GM03348 (cell line): ENCODE measurements at places on chromosomes 1 and 21.

DNA sequence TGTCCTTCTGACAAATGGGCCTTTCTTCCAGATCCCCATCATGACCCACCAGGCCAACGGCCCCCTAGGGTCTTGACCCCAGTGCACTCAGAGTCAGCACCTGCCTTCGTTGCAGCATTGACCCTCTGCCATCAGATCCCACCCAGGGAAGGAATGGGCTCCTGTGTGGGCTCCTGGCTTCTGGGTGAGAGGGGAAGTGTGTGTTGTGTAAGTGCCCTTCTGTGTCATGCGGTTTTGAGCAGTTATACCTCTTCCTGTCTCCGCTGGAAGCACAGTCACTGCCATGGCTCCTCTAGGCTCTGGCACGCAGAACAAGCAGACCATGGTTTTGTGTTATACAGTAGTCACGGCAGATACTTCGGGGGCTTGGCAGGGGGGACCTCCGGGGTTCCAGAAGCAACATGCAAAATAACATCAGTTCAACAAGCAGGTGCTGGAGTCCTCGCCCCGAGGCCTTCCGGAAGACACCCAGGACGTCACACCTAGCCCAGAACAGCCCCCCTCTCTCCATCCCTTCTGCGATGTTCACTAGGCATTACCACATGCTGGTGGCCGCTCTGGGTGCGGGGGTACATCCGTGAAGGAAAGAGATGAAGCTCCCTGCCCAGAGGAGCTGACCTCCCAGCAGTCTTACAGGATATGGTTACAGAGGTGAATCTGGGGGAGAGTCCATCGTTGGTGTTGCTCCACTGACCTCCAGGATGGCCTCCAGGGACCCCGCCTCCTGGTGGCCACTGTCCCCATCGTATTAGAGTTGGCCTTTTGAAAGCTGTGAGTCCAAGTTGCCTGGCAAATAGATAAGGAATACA, 17.4 kb upstream of the KCNAB2 start:
- DNase-seq = no peak

- peak; percentile 90 for DNase-seq
Observed at GRCh38 chr1:109263597-109264378, 14.4 kb downstream of the CELSR2 start.

DNA sequence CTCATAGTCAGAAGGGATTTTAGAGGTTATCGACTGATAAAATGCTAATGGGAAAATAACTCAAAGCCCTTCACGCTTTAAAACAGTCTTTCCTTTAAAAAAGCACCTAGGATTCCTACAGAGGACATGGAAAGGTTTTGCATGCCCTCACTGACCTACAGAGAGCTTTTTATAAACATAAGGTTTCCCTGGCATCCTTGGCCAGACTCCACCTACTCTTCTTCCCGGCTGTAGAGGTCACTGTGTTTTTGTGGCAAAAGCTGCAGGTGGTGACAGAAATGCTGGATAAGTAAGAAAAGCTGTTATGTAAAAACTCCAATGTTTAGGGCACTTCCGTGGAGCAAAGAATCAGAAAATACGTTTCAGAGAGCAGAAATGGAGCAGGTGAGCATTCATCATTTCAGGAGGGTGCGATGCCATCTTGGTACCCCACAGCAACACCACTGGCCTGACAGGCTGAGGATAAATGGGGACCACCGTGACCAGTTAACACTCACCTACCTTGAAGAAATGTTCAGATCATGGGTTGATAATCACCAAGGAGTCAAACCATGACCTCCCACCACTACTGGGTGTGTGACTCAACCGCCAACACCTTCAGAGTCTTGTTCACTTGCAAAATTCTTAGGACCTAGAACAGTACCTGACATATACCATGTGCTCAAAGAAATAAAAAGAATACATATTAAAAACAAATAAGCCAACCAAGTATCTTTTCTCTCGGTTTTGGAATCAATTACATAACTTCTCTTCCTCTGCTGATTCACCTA, 46.6 kb downstream of the SSBP3 start:
- no peak for DNase-seq

GRCh38 chr1:26161415-26162219, 2.7 kb downstream of the FAM110D start:
- peak; percentile 73 for DNase-seq

DNA sequence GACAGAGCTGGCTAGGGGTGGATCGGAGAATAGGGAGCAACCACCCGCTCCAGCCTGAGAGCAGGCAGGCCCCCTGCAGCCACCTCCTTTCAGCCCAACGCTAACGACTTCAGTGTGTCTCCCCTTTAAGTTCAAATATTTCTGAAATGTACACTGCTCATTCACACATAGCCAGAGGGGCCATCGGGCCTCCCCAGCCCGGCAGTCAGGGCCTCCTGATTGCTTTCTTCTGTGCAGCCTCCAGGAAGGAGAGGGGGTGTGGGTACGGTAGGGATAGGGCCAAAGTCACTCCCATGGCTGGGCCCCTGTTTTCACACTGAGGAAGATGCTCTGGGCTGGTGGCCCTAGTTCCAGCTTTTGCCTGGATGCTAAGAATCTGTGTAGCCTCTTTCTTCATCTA, 64.8 kb downstream of the EPHB2 start:
- no peak for DNase-seq
